ENCODE measurements at places on chromosomes 1 and 21.

DNA sequence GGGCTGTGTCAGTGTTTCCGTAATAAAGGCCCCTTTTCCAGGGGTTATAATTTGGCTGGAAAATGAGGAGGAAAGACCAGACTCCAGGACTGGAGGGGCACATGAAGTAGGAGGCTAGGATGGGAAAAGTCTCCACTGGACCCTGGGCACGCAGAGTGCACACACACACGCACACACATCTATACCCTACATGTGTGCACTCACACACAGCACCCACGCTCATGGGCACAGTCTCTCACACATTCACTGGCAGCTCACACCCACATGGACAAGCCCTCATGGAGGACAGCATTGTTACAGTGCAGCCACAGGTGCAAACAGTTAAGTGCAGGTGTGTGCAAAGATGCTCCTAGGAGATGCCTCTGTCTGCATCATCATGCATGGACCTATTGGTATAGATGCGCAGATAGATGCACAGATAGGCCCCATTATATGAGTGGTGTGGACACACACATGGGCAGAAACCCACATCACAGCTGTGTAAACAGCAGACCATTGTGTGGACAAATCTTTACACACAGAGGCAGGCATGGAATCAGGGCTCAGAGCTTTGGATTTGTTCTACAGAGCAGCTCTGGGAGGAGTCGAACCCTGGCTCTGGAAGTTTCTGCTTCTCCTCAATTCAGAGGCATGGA, 9.1 kb upstream of the RUNX3 start:
- no peak for DNase-seq

- no peak for DNase-seq
These were observed 23.5 kb downstream of the LAMB3 start for GRCh38 chr1:209628618-209629299.

- DNase-seq, result no peak
These were observed 100.7 kb upstream of the SPATA6 start for GRCh38 chr1:48572646-48573258.

DNA sequence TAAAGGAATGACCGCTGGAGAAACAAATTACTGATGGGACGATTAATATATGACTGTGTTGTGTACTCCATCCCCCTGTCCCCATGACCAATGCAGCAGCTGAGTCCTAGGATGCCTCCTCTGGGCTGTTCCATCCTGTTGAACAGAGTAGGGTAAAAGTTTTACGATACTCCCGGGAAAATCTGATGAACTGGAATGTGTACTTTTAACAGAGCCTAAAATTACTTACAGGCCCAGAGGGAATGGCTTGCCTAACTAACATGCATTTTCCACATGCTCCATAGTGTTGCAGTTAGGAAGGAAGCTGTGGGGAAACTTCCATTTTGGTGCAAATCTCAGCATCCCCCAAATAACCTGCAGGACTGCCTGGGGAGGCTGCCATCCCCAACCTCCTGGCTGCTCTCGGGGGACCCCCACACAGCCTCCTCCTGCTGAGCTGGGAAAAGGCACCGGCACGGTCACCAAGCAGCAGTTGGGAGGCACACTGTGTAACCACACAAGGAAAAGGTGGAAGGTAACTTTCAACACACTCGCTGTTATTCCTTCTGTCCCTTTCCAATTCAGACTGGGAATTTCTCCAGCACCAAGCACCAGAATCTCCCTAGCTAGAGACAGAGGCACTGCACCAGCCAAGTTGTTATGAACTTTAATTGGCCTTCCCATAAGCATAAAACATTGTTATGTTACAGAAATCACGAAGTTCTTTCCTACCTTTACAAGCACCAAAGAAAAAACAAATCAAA, 97.2 kb downstream of the BCAR3 start:
- DNase-seq, result no peak

- DNase-seq, result no peak
These were observed 44.8 kb downstream of the GIPC2 start for GRCh38 chr1:78090472-78091133.

GRCh38 chr1:211229365-211229759, 29.8 kb upstream of the RCOR3 start:
- DNase-seq, result no peak

DNA sequence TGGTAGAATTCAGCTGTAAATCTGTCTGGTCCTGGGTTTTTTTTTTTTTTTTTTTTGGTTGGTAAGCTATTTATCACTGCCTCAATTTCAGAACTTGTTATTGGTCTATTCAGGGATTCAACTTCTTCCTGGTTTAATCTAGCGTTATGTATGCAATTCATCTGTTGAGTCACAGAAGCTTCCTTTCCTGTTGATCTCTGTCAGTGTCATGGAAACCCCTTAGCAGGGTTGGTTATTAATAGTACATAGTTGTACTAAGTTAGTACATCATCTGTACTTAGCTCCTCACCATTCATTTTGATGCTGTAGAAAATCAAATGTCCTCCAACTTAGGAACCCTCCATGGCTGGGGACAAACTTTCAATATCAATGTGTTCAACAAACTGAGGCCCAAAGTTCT, 51.0 kb upstream of the BARHL2 start:
- DNase-seq, result no peak

DNA sequence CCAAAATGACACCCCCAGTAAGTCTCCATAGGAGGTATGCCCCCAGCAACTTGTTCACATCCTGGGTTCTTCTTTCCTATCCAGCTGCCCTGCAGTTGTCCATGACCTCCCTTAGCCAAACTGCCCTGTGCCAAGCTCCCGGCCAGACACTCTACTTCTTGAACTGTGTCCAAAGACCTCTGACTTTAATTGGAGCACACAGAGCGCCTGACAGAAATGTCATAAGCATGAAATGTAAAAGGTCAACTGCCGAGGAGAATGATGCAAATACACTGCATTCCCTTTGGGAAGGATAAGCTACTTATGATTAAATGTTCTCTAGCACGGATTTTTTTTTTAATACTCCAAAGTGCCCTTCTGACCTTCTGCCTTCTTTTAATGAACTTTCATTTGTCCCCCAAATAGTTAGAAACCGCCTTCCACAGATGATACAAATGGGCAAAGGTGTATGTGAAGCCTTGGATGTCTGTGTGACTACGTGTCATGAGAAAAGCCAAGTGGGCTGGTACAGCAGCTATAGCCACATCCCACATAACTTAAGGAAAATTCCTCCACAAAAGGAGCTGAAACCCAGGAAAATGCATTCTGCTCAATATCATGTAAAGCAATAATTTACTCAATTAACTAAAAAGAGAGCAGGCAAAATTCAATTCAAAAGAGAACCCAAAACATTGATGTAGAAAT, 26.8 kb downstream of the PALMD start:
- no peak for DNase-seq

GRCh38 chr1:58884706-58885661, 101.1 kb upstream of the JUN start:
- no peak for DNase-seq

- no peak for DNase-seq
These were observed 1.8 kb upstream of the EPHX1 start for GRCh38 chr1:225808136-225808535.

DNA sequence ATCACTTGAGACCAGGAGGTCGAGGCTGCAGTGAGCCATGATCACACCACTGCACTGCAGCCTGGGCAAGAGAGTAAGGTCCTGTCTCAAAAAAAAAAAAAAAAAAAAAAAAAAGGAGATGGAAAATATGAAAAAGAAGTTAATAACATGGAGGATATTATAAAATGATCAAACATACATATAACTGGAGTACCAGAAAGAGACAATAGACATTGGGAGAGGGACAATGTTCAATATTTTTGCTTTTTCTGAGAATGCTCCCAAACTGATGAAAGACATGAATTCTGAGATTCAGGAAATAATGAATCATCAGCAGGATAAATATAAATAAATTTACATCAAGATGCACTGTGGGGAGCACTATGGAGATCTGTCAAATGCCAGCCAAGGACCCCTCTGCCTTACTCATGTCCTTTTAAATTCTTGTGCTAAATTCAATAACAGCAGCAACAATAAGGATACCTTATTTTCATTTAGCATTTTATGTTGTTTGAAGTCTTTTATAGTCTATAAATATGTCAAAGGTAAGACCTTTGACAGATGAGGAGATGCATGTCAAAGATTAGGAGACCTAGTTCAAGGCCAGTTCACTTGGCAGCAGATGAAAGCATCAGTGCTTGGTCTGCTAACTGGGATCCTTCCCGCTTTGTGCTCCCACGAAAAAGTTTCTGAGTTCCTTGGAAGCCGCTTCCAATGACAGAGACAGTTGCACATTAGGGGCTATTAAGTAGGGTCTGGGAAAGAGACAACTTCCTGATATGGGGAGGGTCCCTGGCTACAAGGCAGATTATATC, 97.7 kb downstream of the TLR5 start:
- DNase-seq, result no peak

- DNase-seq, result no peak
These were observed 2.3 kb downstream of the EVA1C start for GRCh38 chr21:32414579-32415358.

- DNase-seq, result no peak
These were observed 222.4 kb downstream of the LRRC40 start for GRCh38 chr1:69982992-69983391.

DNA sequence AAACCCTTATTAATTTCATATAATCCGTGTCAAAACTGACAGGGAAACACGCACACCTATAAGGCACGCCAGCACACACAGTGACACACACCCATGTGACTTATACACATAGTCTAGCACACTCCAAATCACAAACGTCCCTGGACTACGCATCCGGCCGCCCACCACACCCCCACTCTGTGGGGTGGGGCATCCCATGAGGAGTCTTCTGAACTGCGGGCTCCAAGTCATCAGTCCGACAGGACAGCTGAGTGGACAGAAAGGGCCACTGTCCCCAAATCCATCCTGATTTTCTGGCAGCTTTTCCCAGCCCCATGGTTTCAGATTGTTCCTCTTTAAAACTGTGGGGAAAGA, 829 bp downstream of the PEA15 start:
- DNase-seq, result no peak

DNA sequence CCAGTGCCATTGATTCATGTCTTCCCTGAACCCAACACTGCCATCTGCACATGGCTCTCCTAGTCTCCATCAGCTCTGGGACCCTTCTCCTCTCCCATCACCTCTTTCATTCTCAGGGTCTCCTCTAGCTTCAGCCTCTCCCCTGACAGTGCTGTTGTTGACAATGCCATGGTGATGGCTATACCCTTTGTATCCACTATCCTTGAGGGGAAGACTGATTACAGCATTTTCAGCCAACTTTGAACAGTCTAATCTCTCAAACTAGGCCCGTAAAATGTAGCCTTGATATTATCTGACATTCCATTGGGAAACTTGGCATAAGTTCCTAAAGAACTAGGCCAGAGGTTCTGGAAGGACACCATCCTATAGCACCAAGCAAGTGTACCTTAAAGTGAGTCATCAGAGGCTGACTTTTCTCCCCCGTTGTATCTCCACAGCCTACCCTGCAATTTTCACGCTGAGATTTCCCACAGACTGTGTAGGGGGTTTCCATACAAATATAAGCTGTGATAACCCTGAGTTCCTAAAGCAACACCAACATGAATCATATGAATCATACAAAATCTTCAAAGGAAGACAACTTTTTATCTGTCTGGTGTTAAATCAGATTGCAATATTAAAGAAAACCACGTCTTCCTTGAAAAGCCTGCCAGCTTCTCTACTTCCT, 5.8 kb downstream of the HAO2 start:
- no peak for DNase-seq

- DNase-seq, result no peak
These were observed 628.7 kb downstream of the PTPRU start for GRCh38 chr1:29865051-29865450.

DNA sequence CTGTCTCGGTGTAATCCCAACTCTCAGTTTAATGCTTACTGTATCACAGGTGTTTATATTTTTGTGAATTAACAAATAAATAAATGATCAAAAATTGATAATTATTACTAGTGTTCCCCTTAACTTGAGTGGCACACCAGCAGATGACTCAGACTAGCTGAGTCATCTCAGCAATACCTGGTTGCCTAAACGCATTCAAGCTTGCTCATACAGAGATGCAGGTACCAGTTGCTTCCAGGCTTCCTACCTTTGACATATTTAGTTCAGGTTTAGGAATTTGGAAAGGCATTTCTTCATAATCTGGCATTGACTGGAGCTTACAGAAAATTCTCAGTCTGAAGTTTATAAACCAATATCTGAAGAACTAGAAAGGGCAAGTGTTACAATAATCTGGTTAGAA, 78.9 kb upstream of the LMO4 start:
- DNase-seq, result no peak

DNA sequence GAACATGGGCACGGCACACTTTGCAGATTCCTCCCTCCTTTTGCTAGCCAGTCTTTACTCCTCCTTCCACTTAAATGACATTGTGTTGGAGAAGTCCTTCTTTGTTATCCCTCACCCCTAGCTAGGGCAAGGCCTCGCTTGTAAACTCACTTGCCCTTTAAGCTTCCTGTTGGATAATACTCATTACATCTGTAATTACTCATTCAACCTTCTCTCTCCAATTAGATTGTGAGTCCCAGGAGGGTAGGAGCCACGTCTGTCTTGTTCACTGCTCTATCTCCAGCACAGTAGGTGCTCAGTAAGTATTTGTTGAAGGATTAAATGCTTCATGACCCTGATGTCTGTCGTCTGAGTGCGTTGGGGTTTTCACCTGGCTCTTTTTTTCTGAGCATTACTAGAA, 98.7 kb upstream of the USP24 start:
- DNase-seq, result no peak

- no peak for DNase-seq
These were observed 61.1 kb downstream of the OPTC start for GRCh38 chr1:203555076-203555475.

GRCh38 chr1:201424146-201424545, 2.6 kb upstream of the TNNI1 start:
- no peak for DNase-seq

GRCh38 chr1:161420763-161421455, 53.2 kb upstream of the CFAP126 start:
- no peak for DNase-seq

DNA sequence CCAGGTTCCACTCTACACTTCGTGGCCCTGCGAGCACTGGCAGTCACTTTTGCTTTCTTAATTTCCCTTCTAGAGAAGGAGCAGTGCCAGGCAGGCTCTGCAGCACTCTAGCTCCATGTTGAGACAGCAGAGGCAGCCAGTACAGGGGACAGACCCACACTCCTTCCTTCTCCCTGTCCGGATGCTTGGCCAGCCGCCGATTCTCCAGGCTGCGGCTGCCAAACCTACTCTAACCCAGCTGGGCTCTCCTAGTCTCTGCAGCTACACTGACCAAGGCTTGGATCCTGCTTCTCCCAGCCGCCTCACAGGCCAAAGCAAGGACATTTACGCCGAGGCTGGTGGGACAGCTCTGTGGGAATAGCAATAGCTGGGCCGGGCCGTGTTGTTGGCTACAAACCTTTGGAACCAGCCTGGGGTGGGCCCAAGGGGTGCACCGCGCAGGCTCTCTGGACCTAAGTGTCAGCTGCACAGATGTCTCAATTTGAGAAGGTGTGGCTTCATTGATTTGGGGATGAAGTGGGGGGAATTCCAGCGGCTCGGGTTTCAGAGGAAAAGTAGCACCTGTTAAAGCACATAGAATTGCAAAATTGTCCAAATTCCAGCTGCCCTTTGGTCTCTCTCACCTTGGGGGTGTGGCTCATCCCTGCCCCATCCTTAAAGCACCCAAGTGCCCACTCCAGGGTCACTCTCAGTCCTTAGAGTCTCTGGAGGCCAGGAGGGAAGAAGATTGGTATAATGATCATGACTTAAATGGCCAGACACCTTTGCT, 3.2 kb downstream of the BARHL2 start:
- DNase-seq, result no peak

GRCh38 chr1:3399732-3400131, 54.7 kb upstream of the ARHGEF16 start:
- DNase-seq, result no peak

- no peak for DNase-seq
These were observed 13.9 kb upstream of the ATF3 start for GRCh38 chr1:212594640-212595039.
